Endothelial cell of umbilical vein (primary cell): ENCODE measurements at places on chromosomes 12 and 14. TPM values are rescaled to one million over a fixed set of nuclear protein-coding genes. Genes with fewer than 3 reads are reported as not detected.

The NXPH4 gene
- not detected in 2 replicates for total RNA-seq

The FITM1 gene
- total RNA-seq, result not detected in 2 replicates

DNA sequence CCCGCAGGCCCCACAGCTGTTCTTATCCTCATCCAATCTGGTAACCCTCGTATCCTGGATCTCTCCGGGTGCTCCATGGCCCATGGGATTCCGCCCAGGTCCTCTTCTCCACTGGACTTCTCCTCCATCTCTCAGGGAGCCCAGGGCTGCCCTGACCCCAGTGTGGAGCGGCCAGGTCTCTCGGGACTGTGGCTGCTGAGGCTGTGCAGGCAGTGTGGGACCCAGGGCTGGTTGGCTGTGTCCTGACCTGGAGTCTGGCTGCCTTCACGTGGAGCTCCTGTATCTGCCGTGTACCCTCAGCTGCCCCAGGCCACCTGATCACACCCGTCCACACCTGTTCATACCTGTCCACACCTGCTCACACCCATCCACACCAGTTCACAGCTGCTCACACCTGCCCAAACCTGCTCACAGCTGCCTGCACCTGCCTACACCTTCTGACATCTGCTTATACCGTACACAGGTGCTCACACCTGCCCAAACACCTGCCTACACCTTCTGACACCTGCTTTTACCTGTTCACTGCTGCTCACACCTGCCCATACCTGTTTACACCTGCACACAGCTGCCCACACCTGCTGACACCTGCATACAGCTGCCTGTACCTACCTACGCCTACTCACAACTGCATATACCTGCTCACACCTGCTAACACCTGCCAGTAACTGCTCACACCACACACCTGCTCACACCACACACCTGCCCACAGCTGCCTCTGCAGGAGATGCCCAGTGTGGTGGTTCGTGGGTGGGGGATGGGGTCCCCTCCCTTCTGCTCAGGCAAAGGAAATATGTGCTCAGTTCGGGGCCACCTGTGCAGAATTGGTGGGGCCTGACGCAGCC lies 92.2 kb downstream of the GALNT9 start:
- no peaks in the 10 kb centered on the region for H3K36me3 ChIP-seq
- no peak overlapping the region for H3K4me3 ChIP-seq
- H3K4me1 ChIP-seq, result no peaks in the 10 kb centered on the region

GRCh38 chr14:104435147-104436046 lies 144.2 kb upstream of the C14orf180 start:
- no peaks in the 10 kb centered on the region for H3K36me3 ChIP-seq
- H3K27me3 ChIP-seq, result no peaks in the 10 kb centered on the region
- DNase-seq, result no peak
- peaks cover 16% of the 10 kb centered on the region for H3K4me1 ChIP-seq
- no peak overlapping the region for H3K4me3 ChIP-seq

DNA sequence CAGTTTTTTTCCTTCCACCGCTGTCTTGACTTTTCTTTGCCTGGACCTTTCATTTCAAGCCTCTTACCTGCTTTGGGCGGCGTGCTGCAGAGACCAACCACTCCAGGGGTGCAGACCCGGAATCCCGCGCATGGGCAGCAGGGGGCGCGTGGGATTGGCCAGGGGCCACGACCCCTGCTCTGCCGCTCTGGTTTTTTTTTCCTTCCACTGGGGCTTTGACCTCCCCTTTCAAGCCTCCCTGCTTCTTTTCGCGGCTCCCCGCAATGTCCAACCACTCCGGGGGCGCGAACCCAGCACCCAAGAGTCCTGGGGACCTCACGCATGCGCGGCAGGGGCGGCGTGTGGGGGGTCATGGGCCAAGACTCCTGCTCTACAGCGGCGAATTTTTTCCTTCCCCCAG lies 325.1 kb downstream of the ALG10 start:
- no peak for DNase-seq
- H3K27ac ChIP-seq, result no peak overlapping the region
- no peaks in the 10 kb centered on the region for H3K4me1 ChIP-seq
- H3K4me3 ChIP-seq, result no peak overlapping the region
- no peaks in the 10 kb centered on the region for H3K27me3 ChIP-seq
- no peaks in the 10 kb centered on the region for H3K36me3 ChIP-seq

- no peaks in the 10 kb centered on the region for H3K4me1 ChIP-seq
- H3K27ac ChIP-seq, result no peak overlapping the region
- H3K27me3 ChIP-seq, result no peaks in the 10 kb centered on the region
- H3K4me3 ChIP-seq, result no peak overlapping the region
- H3K36me3 ChIP-seq, result no peaks in the 10 kb centered on the region
These were observed 27.6 kb upstream of the HIP1R start for GRCh38 chr12:122807651-122808050.

The PDE3A gene
- total RNA-seq, result 25.7 and 27.4 TPM in 2 replicates

DNA sequence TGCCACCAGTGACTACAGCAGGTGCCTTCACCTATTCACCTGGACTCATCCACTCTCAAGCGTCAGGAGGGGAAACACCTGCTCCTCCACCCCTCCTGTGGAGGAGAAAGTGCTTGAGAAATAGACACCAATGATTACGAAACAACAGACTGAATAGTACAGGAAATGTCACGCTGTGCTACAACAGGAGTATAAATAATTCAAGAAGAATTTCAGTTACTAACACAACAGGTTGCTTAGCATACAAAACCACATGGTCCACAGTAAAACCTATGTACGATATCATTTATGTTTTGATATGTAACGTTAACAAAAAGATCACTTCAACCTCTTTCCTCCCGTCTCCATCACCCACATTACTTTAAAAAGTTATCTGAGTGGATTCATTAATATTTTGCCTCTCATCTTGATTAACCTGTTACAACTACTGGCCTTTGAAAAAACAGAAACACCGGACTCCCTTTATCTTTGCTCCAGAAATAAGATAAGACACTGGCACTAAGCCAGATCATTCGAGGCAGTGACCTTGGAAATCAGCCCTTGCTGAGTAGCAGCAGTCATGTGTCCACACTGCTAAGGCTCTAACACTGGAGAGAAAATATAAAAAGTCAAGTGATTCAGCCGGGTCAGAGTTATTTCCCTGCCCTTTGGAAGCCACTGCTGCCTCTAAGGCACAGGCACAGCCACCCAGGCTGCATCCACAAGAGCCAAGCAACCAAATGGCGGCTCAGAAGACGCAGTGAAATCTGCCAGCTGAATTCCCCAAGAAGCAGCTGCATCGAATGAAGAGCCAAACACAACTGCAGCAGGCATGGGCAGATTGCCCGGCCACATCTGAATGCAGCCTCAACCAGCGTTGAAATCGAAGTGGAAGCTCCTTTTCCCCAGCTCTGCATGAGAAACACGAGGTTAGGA lies 40.9 kb downstream of the NT5DC3 start:
- no peaks in the 10 kb centered on the region for H3K36me3 ChIP-seq
- H3K4me1 ChIP-seq, result peaks cover 26% of the 10 kb centered on the region
- H3K4me3 ChIP-seq, result no peak overlapping the region
- peak; percentile 85 for DNase-seq
- no peaks in the 10 kb centered on the region for H3K27me3 ChIP-seq

The C12orf56 gene
- total RNA-seq, result not detected in 2 replicates

DNA sequence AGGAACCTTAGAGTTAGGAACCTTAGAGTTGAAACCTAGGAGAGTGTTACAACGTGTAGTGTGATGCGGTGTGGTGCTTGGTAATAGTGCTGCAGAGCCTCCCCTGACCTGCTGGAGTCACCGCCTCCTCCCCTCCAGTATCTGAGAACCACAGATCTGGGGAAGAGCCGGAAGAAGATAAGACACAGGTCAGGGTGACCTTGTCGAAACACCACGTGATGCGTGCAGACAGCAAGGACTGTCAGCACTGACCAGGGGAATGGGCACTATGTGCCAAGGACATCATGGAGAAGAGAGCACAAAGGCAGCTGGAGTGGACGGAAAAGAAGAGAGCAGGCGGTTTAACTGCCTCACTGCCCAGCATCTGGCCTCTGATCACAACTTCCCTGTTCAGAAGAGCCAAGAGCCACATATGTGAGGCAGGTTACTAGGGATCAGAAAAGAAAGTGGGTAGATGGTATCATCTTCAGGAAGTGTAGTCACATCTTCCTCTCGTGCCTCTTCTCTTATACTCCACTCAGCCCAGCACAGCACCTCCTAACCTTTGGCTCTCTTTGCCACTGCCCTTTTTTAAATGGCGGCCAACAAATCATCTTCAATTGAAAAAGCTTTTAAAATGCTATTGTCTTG lies 93.7 kb downstream of the TESC start:
- no peak overlapping the region for H3K4me3 ChIP-seq
- DNase-seq, result no peak
- H3K27ac ChIP-seq, result no peak overlapping the region
- no peaks in the 10 kb centered on the region for H3K27me3 ChIP-seq
- no peaks in the 10 kb centered on the region for H3K4me1 ChIP-seq

The EGLN3 gene
- total RNA-seq, result 0.14 and 0.20 TPM in 2 replicates

The CLEC6A gene
- not detected in 2 replicates for total RNA-seq

DNA sequence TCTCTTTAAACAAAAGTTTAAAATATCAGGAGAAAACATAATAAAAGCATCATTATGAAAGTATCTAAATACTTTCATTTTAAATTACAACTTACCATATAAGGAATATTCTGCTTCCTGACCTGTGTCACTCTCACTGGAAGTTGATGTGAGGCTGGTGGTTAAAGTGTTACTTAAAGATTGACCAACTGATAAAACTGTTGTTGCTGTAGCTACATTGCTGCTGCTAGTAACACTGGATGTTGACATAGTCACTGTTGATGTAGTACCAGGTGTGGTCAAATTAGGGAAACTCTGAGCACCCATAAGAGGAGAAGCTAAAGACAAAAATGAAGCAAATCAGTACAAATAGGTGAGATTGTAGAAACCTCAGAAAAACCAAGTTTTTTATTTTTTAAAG lies 79.9 kb downstream of the HECTD1 start:
- DNase-seq, result no peak
- H3K4me1 ChIP-seq, result peaks cover 7% of the 10 kb centered on the region
- no peak overlapping the region for H3K4me3 ChIP-seq
- H3K27me3 ChIP-seq, result no peaks in the 10 kb centered on the region
- H3K27ac ChIP-seq, result no peak overlapping the region

- H3K27ac ChIP-seq, result no peak overlapping the region
- H3K27me3 ChIP-seq, result no peaks in the 10 kb centered on the region
- H3K36me3 ChIP-seq, result no peaks in the 10 kb centered on the region
- H3K4me3 ChIP-seq, result no peak overlapping the region
- H3K4me1 ChIP-seq, result no peaks in the 10 kb centered on the region
These were observed 67.6 kb downstream of the AACS start for GRCh38 chr12:125132698-125133400.

DNA sequence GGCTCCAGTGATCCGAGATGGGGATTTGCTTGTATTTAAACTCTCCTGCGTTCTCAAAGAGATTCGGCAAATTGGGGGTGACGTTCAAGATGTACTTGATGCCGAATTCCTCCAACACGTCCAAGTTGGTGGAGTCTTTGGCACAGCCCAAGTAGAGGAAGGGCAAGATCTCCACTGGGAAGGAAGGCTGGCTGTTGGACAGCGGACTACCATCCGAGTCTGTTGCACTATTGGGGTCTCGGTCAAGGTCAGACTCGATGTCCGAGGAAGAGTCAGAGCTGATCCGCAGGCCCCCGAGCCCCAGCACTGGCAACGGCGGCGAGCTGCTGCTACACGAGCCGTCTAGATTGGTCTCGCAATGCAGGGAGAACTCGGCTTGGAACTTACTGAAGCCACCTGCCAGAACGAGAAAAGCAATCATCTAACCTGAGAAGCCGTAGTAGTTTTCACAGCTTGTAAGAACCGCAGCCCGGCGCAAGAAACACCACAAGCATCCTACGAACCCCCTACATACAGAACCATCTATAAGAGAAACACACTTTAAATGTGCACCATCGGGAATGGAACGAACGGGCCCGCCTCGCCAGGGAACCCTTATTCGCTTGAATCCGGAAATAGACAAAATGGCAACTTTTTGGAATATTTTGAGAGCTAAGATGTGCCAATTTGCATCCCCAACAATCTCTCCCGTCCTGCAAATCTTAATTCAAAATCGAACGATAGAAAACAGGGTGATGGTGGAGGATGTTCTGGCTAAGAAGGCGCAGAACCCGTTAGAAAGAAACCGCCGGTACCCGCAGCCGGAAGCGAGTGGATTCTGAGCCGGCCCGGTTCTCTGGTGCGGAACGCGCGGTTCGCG lies 1.4 kb downstream of the DUSP6 start:
- H3K4me1 ChIP-seq, result peaks cover 52% of the 10 kb centered on the region
- H3K27ac ChIP-seq, result peak overlapping the region; percentile 83
- DNase-seq, result peak; percentile 45
- H3K27me3 ChIP-seq, result no peaks in the 10 kb centered on the region
- peak overlapping the region; percentile 72 for H3K4me3 ChIP-seq

The STON2 gene
- not detected in 2 replicates for total RNA-seq

DNA sequence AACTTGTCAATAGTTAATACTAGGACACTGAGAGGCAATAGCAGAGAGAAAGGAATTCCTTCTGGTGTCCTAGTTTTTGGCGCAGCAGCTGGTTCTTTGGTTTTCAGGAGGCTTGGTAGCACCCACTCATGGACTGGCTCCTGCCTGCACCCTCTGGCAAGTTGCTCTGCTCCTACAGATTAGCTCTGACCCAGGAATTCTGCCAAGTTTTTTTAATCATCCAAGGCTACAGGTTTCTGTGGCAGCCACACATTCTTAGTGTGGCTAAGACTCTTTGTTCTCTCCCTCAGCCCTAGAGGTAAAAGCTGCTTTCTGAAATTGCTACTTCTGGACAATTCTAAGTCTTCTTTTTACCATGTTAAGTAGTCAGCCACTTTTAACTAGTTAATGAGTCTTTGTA lies 72.0 kb upstream of the FKBP4 start:
- H3K4me3 ChIP-seq, result no peak overlapping the region
- no peaks in the 10 kb centered on the region for H3K27me3 ChIP-seq
- H3K36me3 ChIP-seq, result no peaks in the 10 kb centered on the region
- no peaks in the 10 kb centered on the region for H3K4me1 ChIP-seq

DNA sequence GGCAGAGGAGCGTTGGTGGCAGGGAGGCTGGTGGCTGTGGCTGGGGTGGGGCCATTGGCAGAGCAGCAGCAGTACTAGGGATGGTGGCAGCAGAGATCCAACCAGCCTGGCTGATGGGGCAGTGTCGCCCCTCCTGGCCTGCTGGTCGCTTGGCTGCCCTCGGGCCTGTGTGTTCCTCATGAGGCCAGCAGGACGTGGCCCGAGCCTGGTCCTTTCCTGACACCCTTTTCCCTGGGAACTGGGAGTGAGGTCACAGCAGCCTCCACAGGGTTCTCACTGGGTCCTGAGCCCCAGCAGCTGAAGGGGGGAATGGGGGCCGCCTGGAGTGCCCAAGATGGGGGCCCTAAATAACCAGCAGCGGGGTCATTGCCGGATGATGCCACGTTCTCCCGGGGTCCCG lies 46.1 kb downstream of the KIF26A start:
- no peaks in the 10 kb centered on the region for H3K27me3 ChIP-seq
- H3K4me1 ChIP-seq, result peaks cover 11% of the 10 kb centered on the region
- peak overlapping the region; percentile 85 for H3K27ac ChIP-seq
- no peak overlapping the region for H3K4me3 ChIP-seq
- H3K36me3 ChIP-seq, result no peaks in the 10 kb centered on the region

The DPPA3 gene
- not detected in 2 replicates for total RNA-seq

GRCh38 chr12:66119229-66119869 lies 11.2 kb downstream of the LLPH start:
- no peak overlapping the region for H3K27ac ChIP-seq
- H3K36me3 ChIP-seq, result peaks cover 8% of the 10 kb centered on the region
- no peaks in the 10 kb centered on the region for H3K27me3 ChIP-seq
- no peak overlapping the region for H3K4me3 ChIP-seq
- no peak for DNase-seq
- no peaks in the 10 kb centered on the region for H3K4me1 ChIP-seq

- no peaks in the 10 kb centered on the region for H3K36me3 ChIP-seq
- H3K27ac ChIP-seq, result no peak overlapping the region
- H3K27me3 ChIP-seq, result no peaks in the 10 kb centered on the region
These were observed 5.5 kb downstream of the CARMIL3 start for GRCh38 chr14:24057271-24057670.

The SLC39A5 gene
- not detected in 2 replicates for total RNA-seq

GRCh38 chr14:58762629-58763028 lies 124.9 kb downstream of the DACT1 start:
- no peaks in the 10 kb centered on the region for H3K4me1 ChIP-seq
- no peak overlapping the region for H3K27ac ChIP-seq
- no peak for DNase-seq
- H3K27me3 ChIP-seq, result peaks cover 4% of the 10 kb centered on the region
